ENCODE measurements at places on chromosomes 2 and 18. TPM values are rescaled to one million over a fixed set of nuclear protein-coding genes. Genes with fewer than 3 reads are reported as not detected.

The CHN1 gene
- 12.5 TPM for total RNA-seq

The SIX3 gene
- not detected for total RNA-seq

The SERPINB3 gene
- not detected for total RNA-seq

The NDUFV2 gene
- total RNA-seq: 97.2 TPM

The POTEE gene
- total RNA-seq: not detected

The SH3RF3 gene
- total RNA-seq: 5.6 TPM

The GALM gene
- 21.0 TPM for total RNA-seq

The SMAD4 gene
- 46.2 TPM for total RNA-seq

The PROKR1 gene
- total RNA-seq: not detected

The EML6 gene
- 0.20 TPM for total RNA-seq

The GKN2 gene
- not detected for total RNA-seq

The TSHZ1 gene
- total RNA-seq: 11.5 TPM

The DHRS9 gene
- 0.69 TPM for total RNA-seq

The VIL1 gene
- total RNA-seq: not detected
